Progenitor cell of endocrine pancreas (in vitro differentiated cells): ENCODE measurements at places on chromosomes 5 and 9.

DNA sequence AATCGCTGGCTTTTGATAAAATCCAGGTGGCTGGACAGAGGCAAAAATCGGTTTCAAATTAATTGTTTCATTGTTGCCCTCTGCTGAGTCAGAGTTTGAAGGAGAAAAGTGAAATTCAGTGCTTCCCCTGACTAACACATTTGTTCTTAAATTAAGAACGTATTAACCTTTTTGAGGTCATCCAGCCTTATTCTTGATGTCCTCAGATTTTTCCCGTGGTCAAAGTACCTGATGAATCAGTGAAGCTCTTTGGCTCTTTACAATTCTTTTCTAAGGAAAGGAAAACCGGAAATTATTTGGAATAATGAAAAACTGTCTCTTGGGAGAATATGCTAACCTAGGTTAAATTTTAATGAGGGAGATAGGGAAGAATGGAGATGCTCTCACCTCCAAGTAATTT, 21.6 kb downstream of the OSMR start:
- peaks cover 2% of the 10 kb centered on the region for H3K36me3 ChIP-seq
- H3K4me1 ChIP-seq, result peaks cover 6% of the 10 kb centered on the region
- H3K4me3 ChIP-seq, result no peak overlapping the region
- H3K27ac ChIP-seq, result no peak overlapping the region

DNA sequence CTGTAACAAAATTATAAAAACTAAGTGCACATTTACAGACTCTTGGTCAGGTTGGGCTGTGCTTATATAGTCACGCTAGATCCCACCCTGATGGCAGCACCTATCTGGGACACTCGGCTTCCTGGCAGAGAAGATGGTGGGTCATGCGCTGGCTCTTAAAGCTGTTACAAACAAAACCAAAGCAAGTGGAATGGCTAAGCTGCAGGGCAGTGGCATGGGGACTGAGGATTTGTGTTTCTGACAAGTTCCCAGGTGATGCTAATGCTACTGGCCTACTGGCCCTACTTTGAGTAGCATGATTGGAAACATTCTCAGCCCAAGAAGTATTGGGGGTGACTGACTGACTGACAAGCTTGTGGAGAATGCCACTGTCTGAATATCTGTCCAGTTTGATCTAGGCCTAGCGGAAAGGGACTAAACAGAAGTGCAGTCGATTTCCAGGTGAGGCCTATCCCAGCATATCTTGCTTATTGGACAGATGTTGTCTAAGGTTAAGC, 8.3 kb downstream of the BTF3 start:
- H3K4me3 ChIP-seq, result no peak overlapping the region
- H3K4me1 ChIP-seq, result no peaks in the 10 kb centered on the region
- H3K36me3 ChIP-seq, result peaks cover 19% of the 10 kb centered on the region
- DNase-seq, result no peak

GRCh38 chr9:125524583-125525355, 182.2 kb downstream of the MAPKAP1 start:
- H3K27ac ChIP-seq, result peak overlapping the region; percentile 55
- DNase-seq, result no peak
- H3K4me3 ChIP-seq, result no peak overlapping the region
- H3K36me3 ChIP-seq, result peaks cover 10% of the 10 kb centered on the region
- H3K4me1 ChIP-seq, result no peaks in the 10 kb centered on the region
- no peaks in the 10 kb centered on the region for H3K27me3 ChIP-seq

DNA sequence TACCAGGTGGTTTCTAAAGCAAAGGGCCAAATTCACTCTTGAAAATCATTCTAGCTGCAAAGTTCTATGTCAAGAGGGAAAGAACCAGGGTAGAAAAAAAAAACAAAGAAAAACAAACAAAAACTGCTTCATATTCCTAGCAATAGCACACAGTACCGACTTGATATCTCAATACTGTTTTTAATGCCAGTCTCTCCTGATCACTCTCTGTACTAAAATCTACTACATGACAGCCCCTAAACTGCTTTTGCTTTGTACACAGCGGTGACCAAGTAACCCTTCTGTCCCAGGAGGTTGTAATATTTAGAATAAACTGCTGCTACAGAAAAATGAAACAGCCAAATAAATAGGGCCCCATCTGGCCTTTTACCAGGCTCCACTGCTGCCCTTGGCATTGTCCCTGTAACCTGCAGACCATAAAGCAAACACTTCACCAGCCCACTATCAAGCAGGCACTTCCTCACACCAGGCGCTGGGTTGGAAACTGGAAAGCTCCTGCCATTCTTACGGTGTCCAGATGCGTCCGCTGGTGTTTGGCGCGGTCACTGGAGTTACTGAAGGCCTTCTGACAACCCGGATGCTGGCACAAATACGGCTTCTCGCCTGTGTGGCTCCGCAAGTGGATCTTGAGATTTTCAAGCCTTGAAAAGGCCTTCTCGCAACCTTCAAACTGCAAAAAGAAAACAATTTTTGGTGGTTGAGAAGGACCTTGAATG, 363.2 kb downstream of the GLIS3 start:
- no peak overlapping the region for H3K27ac ChIP-seq
- peaks cover 3% of the 10 kb centered on the region for H3K4me1 ChIP-seq
- no peak overlapping the region for H3K4me3 ChIP-seq
- no peak for DNase-seq
- H3K27me3 ChIP-seq, result no peaks in the 10 kb centered on the region

DNA sequence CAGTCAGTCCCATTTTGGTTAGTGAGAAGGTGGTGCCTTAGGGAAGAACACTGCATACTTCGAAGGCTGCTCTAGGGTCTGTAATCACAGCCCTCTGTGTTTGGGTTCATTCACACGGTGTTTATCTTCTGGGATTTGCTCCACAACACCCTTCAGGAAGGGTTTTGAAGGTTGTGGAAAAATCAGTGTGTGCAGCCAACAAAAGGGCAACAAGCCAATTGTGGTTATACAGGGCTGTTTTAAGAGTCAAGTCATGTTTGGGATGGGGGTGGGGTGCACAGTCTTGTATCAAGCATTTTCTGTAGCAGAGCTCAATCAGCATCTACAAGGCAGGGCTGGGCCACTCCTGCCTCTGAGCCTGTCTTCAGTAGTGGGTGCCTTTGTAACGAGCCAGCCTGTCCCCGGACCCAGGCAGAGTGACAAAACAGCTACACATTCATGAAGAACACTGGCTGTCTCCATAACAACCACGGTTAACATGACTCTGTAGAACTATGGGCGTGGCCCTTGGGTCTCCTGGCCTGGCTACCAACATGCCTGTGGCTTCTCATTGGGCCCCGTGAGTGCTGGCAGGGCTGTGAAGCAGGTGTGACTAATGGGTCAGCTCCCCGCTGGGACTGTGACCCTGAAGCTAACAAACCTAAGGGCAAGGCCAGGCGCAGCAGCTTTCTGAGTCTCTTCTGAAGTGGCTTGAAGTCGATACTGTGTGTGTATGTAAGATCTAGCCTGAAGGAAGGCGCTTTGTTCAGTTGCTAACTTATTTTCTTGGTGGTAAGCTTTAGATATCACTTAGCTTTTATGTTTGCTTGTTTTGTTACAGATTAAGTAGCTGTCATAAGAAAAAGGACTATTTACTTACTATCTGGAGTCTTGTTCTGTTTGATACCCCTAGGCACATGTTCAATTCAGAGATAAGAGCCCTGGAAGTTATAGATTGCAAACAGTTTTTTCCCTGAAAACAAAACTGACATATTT, 27.9 kb upstream of the GOLM1 start:
- DNase-seq, result peak; percentile 75
- peak overlapping the region; percentile 17 for H3K4me3 ChIP-seq
- H3K4me1 ChIP-seq, result peaks cover 33% of the 10 kb centered on the region
- peak overlapping the region; percentile 98 for H3K27ac ChIP-seq
- no peaks in the 10 kb centered on the region for H3K36me3 ChIP-seq

DNA sequence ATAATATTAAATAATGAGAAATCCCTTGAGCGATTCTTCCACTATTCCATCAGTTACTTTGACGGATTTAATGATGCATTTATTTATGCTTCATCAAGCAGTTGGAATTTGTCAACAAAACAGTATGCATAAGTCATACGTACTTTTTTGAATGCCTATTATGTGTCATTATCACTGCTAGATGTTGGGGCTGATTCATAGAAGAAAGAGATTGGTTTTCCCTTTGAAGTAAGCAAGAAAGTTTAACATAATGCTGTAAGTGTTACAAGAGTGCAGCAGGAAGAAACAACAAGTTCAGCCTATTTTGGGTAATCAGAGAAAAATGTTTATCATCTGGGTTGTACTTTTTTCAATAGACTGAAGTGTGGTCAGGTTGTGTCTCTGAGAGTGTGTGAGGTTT, 121.2 kb upstream of the RANBP3L start:
- no peaks in the 10 kb centered on the region for H3K27me3 ChIP-seq
- H3K4me3 ChIP-seq, result no peak overlapping the region
- H3K4me1 ChIP-seq, result peaks cover 14% of the 10 kb centered on the region
- no peak overlapping the region for H3K27ac ChIP-seq
- no peak for DNase-seq

- H3K27me3 ChIP-seq, result no peaks in the 10 kb centered on the region
- no peak overlapping the region for H3K4me3 ChIP-seq
- no peak overlapping the region for H3K27ac ChIP-seq
- H3K36me3 ChIP-seq, result no peaks in the 10 kb centered on the region
- H3K4me1 ChIP-seq, result no peaks in the 10 kb centered on the region
Measured at GRCh38 chr5:30279237-30279636, 914.2 kb upstream of the CDH6 start.

DNA sequence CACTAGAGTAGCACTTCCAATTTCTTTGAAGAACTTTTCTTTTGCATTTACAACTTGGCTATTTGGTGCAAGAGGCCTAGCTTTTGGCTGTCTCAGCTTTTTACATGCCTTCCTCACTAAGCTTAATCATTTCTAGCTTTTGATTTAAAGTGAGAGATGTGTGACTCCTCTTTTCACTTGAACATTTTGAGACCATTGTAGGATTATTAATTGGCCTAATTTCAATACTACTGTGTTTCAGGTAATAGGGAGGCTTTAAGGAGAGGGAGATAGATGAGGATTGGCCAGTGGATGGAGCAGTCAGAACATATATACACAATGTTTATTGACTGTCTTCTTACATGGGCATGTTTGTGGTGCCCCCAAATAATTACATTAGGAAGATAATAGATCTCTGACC, 161.7 kb downstream of the GNA14 start:
- H3K27me3 ChIP-seq, result peaks cover 3% of the 10 kb centered on the region
- no peak for DNase-seq
- no peak overlapping the region for H3K4me3 ChIP-seq
- no peaks in the 10 kb centered on the region for H3K4me1 ChIP-seq
- no peaks in the 10 kb centered on the region for H3K36me3 ChIP-seq

- no peak overlapping the region for H3K27ac ChIP-seq
- H3K4me3 ChIP-seq, result no peak overlapping the region
- no peak for DNase-seq
- H3K27me3 ChIP-seq, result no peaks in the 10 kb centered on the region
- H3K4me1 ChIP-seq, result no peaks in the 10 kb centered on the region
Measured at GRCh38 chr5:110702704-110703103, 23.8 kb downstream of the TMEM232 start.

GRCh38 chr5:163269624-163270023, 167.8 kb upstream of the CCNG1 start:
- H3K27ac ChIP-seq, result no peak overlapping the region
- no peak overlapping the region for H3K4me3 ChIP-seq
- H3K4me1 ChIP-seq, result peaks cover 1% of the 10 kb centered on the region
- H3K36me3 ChIP-seq, result no peaks in the 10 kb centered on the region
- no peak for DNase-seq
- H3K27me3 ChIP-seq, result no peaks in the 10 kb centered on the region

DNA sequence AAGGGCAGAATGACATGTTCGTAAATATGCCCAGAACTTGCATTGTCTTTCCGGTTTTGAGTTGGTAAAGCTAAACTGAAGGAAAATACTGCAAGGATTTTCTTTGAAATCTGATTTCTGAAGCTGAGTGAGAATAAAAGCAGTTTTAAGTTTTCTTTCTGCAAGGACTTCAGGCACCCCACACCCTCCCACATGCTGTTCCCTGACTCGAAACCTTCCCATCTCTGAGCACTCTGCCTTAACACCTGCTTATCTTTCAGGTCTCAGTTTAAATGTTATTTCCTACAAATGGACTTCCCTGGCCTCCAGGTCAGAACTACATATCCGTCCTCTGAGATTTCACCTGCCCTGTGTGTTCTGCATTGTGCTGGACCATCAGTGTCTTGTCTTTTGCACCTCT, 93.8 kb downstream of the KLHL3 start:
- no peak for DNase-seq
- H3K4me1 ChIP-seq, result peaks cover 21% of the 10 kb centered on the region
- H3K4me3 ChIP-seq, result no peak overlapping the region
- peak overlapping the region; percentile 39 for H3K27ac ChIP-seq
- H3K27me3 ChIP-seq, result no peaks in the 10 kb centered on the region
- H3K36me3 ChIP-seq, result peaks cover 42% of the 10 kb centered on the region

GRCh38 chr5:66129144-66129543, 15.0 kb upstream of the SREK1 start:
- no peak overlapping the region for H3K27ac ChIP-seq
- no peaks in the 10 kb centered on the region for H3K27me3 ChIP-seq
- no peak overlapping the region for H3K4me3 ChIP-seq
- no peaks in the 10 kb centered on the region for H3K4me1 ChIP-seq

GRCh38 chr5:117497601-117498000, 923.0 kb upstream of the SEMA6A start:
- no peak overlapping the region for H3K4me3 ChIP-seq
- H3K27ac ChIP-seq, result no peak overlapping the region
- H3K4me1 ChIP-seq, result no peaks in the 10 kb centered on the region
- no peaks in the 10 kb centered on the region for H3K27me3 ChIP-seq

- peaks cover 10% of the 10 kb centered on the region for H3K36me3 ChIP-seq
- H3K4me3 ChIP-seq, result peak overlapping the region; percentile 90
- H3K4me1 ChIP-seq, result peaks cover 24% of the 10 kb centered on the region
- no peak for DNase-seq
- H3K27ac ChIP-seq, result peak overlapping the region; percentile 100
Measured at GRCh38 chr9:36401164-36401740, 1.2 kb upstream of the RNF38 start.

GRCh38 chr5:173163219-173163618, 18.9 kb downstream of the BNIP1 start:
- H3K27ac ChIP-seq, result no peak overlapping the region
- H3K4me3 ChIP-seq, result no peak overlapping the region
- H3K4me1 ChIP-seq, result no peaks in the 10 kb centered on the region
- no peak for DNase-seq
- H3K27me3 ChIP-seq, result no peaks in the 10 kb centered on the region

DNA sequence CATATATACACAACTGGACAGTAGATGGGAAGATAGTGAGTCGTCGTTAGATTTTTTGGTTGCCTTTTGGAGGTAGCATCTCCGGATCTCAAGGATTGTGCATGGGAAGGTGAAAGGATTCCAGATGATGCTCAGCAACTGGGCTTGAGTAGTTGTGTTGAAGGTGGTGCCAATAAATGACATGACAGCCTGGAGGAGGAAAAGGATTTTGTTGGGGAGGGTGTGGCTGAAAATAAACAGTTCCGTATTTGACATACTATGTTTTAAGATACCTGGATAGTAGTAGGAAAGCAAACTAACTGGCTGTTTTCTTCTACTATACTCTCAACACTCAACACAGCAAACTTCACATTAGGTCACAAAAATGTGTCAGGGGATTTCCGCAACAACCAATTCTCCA, 62.4 kb downstream of the SREK1 start:
- H3K36me3 ChIP-seq, result no peaks in the 10 kb centered on the region

- no peak overlapping the region for H3K27ac ChIP-seq
- no peak for DNase-seq
Measured at GRCh38 chr5:80343067-80343466, 23.3 kb downstream of the SPZ1 start.
